ENCODE measurements at places on chromosomes 5 and 9.

DNA sequence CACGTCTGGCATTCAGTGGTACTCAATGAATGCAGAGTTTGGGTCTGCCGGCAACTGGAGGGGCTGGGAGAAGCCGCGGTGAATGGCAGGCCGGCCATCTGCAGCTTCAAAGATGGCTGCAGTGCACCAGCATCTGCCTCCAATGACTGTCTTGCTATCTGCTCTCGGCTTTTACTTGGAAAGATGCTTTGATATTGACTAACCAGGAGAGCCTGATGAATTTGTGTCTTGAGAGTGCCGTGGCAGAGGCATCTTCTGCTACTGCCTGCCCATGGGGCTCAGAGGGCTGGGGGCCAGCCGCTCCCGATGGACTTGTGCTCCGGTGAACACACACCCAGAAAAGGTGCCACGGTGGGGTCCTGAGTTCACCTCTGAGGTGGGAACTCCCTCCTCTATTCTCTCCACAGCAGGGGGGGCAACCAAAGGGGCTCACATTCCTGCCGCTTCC lies 164.5 kb downstream of the COL23A1 start:
- no peak for DNase-seq

- no peak for DNase-seq
Measured at GRCh38 chr9:3497401-3497800, 28.4 kb downstream of the RFX3 start.

- peak; percentile 1 for DNase-seq
Measured at GRCh38 chr9:581673-582497, 259.6 kb upstream of the DMRT1 start.

DNA sequence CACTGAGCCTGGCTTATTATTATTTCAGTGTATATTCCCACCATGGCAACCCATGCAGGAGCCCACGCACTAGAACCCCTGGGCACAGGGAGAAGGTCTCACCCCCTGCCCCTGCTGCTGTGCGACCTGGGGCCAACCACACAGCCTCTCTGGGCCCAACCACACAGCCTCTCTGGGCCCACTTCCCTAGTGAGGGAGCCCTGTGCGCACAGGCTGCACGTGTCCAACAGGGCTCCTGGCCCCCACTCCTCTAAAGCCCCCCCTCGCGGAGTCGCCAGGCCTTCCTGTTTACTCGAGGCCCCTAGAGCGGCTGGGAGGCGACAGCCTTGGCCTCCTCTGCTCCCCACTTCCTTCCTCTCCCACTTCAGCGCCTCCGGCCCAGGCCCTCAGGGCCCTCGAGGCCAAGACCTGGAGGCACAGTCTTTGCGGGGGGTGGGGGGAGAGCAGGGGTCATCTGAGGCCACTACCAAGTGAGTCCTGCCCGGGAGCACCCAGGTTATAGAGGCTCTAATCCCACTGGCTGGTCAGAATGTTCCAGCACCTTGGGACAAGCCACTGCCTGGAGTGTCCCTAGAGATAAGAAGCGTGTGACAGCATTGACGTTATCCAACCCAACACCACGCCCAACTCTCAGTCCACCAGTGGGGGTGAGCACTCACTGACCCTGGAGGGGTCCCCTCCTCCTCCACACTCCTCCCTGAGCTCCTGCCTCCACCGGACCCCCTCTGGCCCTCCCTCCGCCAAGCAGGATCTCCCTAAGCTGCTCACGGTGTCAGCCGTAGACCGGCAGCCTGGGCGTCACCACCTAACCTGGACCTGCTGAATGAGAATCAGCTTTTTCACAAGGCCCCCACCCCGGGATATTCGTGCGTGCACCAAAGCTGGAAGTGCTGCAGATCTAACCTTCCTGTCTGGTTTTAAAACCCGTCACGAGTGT lies 7.9 kb upstream of the ENG start:
- DNase-seq = no peak

DNA sequence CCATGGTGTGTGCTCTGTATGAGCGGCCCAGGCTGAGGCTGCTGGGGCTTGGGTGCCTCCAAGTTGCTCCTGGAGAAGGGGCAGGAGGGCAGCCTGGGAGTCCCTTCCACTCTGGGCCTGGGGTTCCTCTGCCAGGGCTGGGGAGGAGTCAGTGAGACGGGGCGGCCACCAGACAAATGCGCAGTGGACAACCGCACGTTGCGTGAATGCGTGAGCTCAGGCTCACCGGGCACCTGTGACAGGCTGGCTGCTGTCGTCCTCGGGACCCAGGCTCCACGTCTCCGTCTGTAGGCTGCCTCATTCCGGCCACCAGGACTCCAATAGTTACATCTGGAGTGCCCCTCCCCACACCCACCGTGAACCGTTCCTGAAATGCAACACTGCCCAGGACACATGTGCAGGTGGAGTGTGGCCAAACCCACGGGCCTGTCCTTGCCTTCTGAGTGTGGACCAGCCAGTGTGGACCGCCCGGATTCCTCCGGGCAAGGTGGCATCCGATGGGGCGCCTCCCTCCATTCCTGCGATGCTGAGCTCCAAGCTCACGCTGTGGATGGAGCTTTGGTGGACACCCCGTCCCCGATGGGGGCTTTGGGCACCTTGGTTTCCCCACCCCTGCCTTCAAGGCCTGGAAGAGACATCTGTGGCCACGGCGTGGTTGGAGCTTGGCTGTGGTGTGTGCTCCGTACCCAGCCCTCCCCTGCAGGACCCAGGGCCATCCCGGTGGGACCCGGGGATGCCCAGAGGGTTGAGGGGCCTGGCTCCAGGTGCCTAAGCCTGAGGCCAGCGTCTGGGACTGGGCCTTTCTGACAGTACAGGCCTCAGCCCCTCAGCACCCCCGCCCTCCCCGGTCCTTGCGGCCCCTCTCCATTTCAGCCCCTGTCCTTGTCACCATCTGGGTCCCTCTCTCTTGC lies 34.0 kb upstream of the RXRA start:
- no peak for DNase-seq

DNA sequence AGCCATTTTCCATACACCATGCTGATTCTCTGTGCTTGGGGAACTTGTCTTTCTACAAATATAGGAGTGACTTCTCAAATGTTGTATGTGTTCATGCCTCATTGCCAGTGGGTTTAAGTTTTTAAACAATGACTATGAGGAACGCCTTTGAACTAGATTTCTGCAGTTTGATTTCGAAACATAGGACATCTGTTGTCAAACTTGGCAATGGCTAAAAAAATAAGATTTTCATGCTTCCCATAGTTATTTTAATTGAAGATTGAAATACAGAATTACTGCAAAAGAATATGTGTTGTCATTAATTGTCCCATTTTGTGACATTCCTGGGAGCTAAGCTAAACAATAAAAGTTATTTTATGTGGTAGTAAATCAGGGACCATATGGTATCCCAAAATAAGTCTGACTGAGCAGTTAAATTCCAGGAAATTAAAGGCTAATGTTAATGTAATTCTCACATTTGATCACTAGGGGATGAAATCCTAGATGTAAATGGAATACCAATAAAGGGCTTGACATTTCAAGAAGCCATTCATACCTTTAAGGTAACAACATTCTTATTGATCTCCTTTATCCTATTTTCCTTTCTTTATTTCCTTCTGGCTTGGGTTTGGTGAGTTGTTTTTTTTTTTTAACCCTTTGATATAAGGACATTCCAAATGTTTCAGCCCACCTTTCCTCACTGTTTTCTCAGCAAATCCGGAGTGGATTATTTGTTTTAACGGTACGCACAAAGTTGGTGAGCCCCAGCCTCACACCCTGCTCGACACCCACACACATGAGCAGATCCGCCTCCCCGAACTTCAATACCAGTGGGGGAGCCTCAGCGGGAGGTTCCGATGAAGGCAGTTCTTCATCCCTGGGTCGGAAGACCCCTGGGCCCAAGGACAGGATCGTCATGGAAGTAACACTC lies 116.7 kb downstream of the GOLPH3 start:
- no peak for DNase-seq

DNA sequence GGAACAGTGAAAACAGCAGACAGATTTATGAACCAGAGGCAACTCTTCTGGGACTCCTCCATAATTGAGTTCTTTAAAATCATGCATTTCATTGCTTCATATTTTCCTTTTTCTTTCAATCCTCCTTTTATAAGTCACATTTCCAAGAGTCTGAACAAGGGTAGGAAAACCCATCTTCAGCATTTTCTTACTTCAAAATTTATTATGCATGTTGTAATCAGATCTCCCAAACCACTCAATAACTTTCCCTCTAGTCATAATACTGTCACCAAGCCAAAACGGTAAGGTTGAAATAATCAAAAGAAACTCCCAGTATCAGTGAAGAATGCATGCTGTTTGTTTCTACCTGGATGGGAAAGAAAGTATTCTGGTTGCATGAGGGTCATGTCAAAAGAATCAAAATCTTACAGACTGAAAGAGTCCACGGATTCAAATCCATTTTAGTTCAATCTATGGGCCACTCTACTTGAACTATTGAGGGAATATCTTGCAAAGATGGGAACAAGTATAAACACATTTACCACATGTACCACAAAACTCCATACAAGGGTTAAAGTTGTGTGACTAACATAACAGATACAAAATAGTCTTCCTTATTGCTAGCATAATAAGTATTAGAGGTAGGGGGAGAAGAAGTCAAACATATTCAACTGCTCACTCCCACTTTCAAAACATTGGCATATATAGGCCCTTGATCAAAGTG lies 797.3 kb downstream of the MAT2B start:
- no peak for DNase-seq

GRCh38 chr9:88996921-88997235 lies 5.6 kb downstream of the S1PR3 start:
- DNase-seq = no peak

DNA sequence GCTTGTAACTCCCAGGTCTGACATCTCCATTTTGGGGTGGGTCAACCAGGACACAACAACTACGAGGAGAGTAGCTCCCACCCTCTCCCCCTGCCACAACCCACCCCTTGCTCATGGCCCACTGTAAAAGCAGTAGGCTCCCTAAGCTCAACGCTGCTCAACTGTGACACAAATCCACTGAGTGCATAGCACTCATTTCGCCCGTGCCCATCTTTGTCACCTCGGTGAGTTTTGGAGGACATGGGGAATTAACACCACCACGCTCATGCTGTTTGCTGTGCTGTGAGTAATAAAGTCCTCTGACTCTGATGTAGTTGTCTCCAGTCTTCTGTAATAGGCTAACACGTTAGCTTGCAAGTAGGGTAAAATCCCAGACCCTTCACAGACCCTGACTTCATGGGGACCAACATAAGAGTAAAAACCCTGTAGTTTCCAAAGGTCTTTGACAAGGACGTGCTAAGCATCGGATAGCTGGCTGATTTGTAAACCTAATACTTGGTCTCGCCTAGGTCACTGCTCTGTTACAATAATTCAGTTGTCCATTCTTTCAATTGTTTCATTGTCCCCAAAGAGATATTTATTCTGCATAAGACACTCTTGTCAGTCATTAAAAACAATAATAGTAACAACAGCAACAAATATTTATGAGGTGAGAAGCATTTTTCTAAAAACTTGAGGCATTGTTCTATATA lies 7.7 kb downstream of the PLGRKT start:
- DNase-seq = no peak

DNA sequence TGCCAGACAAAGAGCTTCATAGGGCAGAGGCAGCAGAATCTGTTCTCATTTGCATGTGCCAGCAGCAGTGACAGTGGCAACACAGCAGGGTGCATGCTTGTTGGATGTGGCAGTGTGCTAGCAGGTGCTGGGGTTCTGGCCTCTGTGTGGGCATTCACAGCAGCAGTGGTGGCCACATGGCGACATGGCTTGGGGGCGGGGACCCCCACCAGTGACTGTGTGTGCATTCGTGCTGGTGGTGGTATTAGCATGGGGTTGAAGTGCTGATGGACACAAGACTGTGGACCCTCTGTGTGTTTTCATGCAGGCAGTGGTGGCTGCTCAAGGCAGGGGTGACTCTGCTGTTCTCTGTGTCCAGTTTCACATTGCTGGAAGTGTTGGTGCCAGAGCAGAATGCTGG lies 183.2 kb upstream of the PDE4D start:
- DNase-seq = no peak
